Ascending aorta (tissue), 2 donors: ENCODE measurements at places on chromosomes 12 and 14.

- DNase-seq, result no peak
Measured at GRCh38 chr14:23421594-23421993, 13.5 kb upstream of the MYH6 start.

- DNase-seq, result no peak
Measured at GRCh38 chr14:100715332-100715731, 11.4 kb upstream of the DLK1 start.

DNA sequence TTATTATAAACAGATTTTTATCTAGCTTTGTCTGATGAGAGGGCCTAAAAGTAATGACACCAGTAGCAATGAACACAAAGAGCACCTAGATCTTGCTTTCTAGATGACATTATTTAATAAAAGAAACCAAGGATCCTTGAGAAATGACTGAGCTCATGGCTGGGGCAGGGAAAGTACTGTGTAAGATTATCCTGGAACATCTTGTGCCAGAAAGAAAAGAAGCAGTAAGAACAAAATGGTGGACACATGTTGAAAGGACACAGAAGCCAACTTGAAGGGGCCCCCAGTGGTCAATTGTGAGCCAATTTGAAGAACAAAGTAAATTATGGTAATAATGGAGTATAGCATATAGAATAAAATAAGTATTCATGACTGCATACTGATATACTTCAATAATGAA is 10.0 kb downstream of the IFNG-AS1 start:
- no peak for DNase-seq

DNA sequence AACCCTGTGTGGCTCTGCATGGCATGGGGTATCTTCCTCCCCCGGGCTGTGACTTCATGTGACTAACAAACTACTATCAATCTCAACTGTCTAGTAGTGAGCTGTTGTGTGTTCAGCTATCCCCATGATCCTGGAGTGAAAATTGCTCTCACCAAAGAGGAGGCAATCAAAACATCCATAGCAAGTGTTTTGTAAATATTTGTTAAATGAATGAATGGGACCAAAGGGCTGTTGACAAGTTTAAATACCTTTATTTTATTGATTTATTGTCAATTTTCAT is 138.1 kb upstream of the CPM start:
- no peak for DNase-seq

GRCh38 chr12:23703051-23703450 is 246.4 kb downstream of the SOX5 start:
- no peak for DNase-seq

DNA sequence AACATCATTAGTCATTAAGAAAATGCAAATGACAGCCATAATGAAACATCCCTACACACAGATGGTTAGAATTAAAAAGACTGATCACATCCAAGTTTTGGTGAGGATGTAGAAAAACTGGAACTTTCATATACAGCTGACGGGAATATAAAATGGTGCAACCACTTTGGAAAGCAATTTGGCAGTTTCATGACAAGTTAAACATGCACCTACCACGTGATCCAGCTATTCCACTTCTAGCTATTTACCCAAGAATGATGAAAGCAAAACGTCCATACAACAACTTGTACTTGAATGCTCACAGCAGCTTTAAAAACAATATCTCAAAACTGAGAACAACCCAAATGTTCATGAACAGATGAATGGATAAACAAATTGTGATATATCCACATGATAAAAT is 77.9 kb upstream of the AVPR1A start:
- no peak for DNase-seq

DNA sequence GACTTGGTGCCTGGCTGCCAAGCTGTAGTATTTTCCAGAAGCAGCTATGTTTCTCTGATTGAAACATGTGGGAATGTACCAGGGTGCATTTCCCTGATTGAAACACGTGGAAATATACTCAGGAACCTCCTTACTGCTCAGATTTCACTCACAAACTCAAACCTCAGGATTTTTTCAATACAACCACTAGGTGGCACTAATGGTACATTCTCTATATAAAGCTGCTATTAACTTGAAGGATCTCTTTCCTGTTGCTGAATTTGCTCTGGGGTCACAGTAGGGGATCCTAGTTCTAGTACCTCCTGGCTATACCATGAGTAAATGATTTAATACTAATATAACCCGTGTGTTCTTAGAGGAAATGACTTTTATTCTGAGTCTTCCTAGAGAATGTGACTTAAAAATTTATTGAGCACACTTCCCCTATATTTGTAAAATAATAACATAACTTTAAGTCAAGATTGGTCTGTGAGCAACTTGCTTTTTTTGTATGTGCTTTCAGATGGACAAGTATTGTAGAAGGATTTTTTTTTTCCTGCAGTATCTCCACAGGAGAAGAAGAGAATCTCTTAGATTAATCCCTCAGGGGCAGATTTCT is 173.8 kb upstream of the MIS18BP1 start:
- no peak for DNase-seq

GRCh38 chr12:121170611-121171260 is 38.1 kb downstream of the P2RX7 start:
- no peak for DNase-seq

DNA sequence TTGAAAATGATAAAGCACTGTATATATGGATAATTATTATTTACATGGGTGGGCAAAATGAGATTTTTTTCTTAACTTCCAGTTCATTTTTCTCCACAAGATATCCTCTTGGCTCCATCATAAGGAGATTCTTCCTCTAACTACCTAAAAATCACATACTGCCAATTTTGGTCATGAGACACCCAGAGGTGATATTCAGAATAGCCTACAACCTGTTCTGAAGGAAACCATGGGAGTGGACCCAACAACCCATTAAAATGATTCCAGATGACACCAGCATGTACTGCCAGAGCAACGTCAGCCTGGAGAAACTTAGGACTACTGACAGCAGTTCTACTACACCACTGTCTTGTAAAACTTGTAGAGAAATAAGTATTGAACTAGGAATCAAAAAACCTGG is 136.3 kb upstream of the TMPO start:
- DNase-seq, result no peak

DNA sequence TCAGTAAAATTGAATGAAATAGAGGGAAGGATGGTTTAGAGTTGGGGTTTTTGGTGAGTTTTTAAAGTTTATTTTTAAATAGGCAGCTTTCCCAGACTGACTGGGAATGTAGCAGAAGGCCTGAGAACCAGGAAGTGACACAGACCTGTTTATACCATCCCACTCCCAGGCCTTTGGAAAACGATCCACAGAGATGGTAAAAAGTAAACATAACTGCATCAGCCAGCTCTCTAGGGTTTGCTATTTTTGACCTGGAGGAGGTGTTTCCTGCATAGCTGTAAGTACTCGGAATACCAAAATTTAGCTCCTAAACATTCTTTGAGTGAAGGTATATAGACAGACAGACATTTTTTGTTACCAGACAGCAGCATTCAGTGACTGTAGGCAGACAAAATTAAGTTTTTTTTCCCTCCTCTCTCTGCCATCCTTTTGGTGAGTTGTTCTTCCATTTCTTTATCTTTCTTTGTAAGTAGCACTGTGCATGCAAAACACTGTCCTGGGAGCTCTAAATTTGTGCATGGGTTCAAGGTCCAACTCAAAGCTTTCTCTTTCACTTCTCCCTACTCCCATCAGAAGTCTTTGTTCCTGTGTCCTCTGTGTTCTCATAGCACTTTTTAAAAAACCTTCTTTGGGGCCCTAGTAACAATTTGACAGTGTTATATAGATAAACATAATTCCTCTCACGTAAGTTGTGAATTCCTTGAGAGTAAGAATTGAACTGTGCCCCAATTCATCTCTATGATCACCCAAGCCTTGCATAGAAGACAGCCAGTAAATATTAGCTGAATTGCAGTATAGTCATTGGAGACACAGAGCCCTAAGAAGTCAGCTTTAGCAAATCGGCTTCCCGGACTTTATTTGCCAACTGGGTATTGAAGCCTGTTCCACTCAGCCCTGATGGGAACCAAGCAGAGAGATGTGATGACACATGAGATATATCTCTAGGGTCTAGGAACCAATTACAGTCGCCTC is 37.4 kb downstream of the SUSD6 start:
- no peak for DNase-seq
